ENCODE measurements at places on chromosomes 6 and 20.

DNA sequence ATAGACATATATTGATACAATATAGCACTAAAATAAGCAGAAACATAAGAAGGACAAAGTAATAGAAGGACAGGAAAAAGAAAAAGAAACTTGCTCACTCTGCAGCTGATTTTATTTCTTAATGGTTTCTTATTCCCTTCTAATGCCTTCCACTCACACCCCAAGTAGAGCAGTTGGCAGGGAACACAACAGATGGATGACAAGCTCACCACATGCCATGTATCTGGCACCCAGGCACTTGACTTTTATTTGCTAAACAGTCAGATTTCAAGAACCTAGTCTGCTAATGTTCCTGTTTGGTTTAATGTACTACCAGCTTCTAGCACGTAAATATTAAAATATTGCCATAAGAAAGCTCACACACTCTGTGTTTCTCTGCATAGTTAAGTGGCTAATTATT is 87.1 kb downstream of the COL19A1 start:
- DNase-seq = no peak

DNA sequence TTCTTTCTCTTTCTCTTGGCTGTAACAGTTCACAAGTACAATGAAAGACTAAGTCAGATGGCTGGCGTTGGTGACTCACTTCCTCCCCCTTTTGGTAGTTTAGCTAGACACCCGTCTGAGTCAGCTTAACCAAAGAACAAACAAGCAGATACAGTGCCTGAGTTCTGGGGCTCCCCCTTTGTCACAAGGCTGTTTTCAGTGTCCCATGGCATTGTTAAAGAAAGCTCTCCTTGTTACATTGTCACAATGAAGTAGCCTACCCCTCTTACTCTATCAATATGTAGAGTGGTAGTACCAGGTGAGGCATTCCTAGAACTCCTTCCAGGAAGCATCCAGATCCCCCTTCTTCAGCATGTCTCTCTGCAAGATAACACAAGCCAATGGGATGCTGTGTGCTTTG is 38.6 kb downstream of the KIAA0408 start:
- DNase-seq = peak; percentile 79

- no peak for DNase-seq
Observed at GRCh38 chr6:96086745-96087144, 71.0 kb downstream of the FUT9 start.

DNA sequence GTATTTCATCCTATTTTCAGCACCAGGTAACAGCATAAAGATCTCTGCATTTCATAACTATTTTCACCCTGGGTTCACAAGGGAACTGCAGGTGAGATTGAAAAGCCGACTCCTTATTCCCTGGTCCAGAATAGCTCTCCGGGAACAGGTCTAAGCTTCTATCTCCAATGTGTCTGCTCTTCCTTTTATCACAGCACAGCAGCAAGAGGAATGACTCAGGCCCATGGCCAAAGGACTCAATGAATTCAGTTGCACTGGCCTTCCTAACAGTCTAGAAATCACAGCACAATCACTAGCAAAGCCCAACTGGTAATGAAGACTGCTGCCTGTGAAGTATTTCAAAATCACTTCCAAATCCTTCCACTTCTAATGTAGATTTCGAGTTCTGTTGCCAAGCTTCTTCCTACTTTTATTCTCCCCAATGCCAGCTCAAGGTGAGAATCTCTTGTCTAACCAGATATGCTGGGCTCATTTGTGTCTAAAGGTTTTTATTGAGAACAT is 30.7 kb downstream of the HMGN3 start:
- no peak for DNase-seq

DNA sequence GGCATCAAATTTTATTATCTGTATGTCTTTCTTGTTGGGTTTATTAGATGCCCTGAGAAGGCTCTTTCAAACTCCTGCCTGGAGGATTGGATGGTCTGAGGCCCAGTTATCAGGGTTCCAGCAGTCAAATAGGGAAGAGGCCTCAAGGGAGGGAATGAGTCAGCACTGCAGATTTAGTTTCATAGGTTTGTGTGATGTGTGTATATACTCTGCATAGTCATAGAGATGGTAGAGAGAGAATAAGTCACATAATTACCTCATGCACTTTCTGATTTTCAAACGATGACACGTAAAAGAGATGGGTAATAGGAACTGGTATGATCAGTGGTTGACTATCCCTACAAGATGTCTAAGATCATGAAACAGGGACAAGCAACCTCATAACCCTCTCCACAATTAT is 82.1 kb downstream of the ADAT2 start:
- DNase-seq = peak; percentile 5

DNA sequence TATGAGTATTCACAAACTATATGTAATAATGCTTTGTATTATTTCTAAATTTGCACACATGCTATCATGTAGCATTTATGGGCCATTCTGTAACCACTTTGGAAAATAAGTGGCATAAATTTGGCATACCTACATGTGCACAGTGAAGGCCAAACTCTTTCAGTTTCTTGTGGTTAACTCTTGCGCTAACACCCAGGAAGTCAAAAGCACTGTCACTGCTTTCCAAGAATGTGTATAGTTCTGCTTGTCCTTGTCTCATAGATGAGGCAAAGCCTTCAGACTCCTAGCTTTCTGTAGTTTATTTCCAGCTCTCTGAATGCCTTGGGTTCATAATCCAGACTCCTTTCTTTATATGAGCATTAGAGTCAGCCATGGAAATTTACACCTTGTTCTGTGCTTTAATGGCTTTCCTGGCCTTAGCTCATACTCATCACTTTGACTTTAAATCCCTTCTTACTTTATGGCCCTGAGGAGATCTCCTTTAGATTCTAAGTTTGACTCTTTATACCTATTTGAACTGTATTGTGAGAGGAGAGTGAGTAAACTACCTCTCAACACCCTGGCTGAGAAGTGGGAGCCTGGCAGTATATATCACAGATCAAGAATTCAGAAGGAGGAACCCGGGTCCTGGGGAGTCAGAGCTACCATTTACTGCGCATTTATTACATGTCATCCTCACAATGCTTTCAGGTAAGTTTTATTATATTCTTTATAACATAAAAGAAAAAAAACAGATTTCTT is 949 bp upstream of the SLC17A3 start:
- DNase-seq = peak; percentile 6

- no peak for DNase-seq
Observed at GRCh38 chr6:137709424-137710236, 157.4 kb upstream of the TNFAIP3 start.

GRCh38 chr6:79964607-79965081 is 17.3 kb upstream of the ELOVL4 start:
- DNase-seq = no peak

DNA sequence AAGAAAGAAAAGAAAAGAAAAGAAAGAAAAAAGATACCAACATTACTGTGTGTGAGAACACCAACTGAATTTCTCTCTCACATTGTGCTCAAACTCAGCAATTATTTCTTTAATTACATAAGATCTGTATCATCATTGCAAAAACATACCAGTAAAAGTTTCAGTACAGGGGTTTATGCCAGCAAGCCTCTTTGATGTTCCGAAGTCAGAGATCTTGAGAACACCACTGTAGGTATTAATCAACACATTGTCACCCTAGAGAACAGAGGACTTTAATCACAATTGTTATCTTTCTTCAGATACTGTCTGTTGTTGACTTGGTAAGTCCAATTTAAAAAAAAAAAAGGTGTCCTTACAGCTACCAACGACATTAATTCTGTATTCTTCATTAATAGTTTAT is 60.9 kb upstream of the MAP7 start:
- DNase-seq = no peak

DNA sequence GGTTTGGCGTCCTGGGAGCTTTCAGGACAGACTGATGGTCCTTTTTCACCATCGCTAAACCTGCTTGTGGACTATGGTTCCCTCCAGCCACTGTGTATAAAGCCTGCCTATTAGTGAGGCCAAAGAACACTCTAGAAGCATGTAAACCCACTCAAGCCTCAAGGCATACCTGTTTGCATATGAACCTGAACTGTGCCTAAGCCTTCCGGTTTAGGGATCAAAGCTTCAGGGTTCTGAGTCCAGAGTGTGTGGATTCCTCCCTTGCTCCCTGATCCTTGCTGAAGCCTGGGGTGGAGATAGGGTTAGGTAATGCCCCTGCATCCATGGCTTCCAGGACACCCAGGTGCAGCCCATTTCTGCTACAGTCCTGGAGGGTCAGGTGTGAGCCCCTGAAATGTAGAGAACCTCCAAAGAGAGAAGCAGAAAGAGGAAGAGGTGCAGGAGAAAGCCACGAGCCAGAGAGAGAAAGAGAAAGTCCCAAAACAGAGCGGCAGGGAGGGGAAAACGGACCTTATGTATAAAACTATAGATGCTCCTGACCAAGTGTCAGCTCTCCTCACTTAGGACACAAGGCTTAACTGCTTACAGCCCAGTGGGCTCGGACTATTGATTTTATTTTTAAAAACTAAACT is 93.3 kb downstream of the SCML4 start:
- DNase-seq = no peak

DNA sequence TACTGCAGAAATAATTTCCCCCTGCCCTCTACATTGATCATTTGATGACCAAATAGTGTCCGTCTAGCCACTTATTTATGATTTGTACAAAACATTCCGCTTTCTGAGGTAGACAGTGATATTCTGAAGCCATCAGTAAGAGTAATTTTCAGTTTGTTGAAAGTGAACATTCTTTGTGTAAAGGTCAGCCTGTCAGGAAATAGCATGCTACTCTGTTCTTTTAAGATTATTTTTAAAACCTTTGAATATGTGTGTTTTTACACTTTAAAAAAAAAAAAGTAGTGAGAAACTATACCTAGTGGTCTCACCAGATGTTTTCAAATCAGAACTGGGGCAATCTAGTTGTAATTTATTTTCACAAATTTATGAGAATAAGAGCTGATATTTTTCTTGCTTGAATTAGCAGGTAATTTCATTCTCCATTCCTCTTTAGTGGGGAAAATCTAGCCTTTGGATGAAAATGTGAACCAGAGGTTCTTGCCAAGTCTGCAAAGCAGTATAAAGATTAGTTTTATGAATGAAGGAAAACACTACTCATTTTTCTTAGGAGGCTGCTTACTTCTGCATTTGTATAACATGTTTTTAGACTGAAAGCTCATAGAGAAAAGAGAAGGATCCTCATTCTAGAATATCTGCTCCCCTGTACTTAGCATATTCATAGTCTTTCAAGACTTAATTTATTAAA is 12.1 kb upstream of the REV3L start:
- no peak for DNase-seq

All from hematopoietic multipotent progenitor cell treated with erythropoietin and hydrocortisone succinate and interleukin-3 and kit ligand, for 8 days (in vitro differentiated cells).